ENCODE measurements at places on chromosomes 4 and X.

- no peaks in the 10 kb centered on the region for H3K4me1 ChIP-seq
- no peak for DNase-seq
- H3K36me3 ChIP-seq, result no peaks in the 10 kb centered on the region
- H3K27me3 ChIP-seq, result no peaks in the 10 kb centered on the region
- no peak overlapping the region for H3K4me3 ChIP-seq
- H3K27ac ChIP-seq, result no peak overlapping the region
Measured at GRCh38 chr4:138616775-138617174, 374.6 kb upstream of the SLC7A11 start.

- H3K27me3 ChIP-seq, result no peaks in the 10 kb centered on the region
- no peak for DNase-seq
- no peak overlapping the region for H3K27ac ChIP-seq
Measured at GRCh38 chr4:87632469-87632868, 17.6 kb upstream of the DMP1 start.

DNA sequence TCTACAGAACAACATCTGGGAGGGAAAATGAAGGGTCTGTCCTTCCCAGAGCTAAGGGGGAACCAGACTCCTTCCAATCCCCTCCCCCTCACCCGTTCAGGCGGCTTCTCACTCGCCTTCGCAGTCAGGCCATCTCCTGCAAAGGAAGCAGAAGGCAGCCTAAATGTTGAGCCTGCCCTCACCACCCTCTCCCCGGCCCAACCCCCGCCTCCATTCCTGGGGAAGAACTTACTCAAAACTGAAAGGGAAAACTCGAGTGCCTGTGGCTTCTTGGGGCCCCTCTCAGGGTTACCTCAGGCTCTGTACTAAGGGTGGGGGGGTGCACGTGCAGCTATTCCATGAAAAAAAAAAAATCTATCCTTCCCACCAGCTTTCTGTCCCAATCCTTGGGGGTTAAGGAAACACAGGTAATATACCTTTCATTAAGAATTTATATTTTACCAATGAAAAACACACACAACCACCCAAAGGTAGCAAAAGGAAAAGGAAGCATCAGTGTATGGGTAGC, 2.4 kb downstream of the ZMYM3 start:
- peaks cover 22% of the 10 kb centered on the region for H3K4me1 ChIP-seq

DNA sequence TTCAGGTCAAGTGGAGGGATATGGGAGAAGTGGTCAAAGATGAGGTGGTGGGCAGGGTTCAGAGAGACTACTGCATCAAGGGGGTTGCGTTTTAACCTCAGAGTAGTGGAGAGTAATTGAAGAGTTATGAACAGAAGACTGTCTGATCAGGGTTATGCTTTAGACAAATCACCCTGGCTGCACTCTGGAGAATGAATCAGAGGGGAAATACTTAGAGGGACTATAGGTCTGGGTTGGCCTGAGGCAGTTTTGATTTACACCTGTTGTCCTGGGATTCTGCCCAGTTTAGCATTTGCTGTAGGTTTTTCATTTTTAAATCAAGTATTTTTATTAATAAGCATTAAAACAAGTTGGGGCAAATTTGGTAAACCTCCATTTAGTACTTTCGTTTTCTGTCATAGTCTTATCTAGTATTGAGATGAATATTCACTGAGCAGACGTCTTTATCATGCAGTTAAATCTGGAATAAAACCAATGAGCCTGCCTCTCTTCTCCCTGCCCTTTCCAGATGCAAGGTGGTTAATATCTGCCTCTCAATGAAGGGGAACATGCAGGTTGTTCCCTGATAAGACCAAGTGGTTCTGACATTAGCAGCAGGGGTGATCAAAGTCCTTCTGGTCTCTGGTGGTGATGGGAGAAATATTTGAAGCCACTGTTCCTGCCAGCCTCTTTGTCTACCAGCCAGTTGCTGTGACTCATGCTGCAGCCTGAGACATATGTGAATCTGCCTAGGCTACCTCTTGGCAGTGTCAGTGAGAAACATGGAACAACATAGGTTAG, 116.0 kb upstream of the RPS6KA3 start:
- H3K36me3 ChIP-seq, result no peaks in the 10 kb centered on the region
- no peak for DNase-seq
- no peak overlapping the region for H3K27ac ChIP-seq
- H3K4me3 ChIP-seq, result no peak overlapping the region
- no peaks in the 10 kb centered on the region for H3K27me3 ChIP-seq

DNA sequence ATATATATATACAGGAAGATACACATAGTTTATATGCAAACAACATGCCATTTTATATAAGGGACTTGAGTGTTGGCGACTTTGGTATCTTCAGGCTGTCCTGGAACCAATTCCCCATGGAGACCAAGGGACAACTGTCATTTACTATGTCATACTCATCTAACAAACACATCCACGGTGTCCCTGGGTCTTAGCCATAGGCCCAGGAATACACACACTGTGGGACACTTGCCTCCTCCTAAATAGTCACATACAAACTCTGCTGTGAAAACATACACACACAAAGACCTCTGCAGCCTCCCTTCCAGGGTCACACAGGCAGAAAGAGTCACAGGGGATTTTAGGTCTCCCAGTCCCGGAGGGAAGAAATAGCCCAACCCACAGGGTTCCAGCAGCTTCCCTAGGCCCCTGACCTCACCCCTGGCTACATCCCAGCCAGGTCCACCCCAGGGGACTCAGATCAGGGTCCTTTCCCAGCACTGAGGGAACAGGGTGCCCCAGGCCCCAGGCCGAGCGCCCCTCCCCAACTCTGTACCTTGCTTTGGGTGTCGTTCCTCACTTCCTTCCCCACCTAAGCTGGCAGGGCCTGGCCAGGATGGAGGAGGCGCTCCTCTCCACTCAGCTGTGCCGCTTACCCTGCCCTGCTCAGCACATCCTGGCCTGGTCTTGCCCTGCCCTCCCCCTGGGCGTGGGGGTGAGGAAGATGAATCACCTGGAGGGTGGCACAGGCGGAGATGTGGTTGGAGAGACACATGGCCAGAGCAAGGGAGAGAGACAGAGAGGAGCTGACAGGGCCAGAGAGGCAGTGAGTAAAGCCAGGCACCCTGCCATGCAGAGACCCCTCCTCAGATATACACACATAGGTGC, 21.8 kb downstream of the FGD1 start:
- DNase-seq, result no peak
- H3K36me3 ChIP-seq, result no peaks in the 10 kb centered on the region
- H3K4me1 ChIP-seq, result peaks cover 1% of the 10 kb centered on the region
- H3K27me3 ChIP-seq, result no peaks in the 10 kb centered on the region

- H3K36me3 ChIP-seq, result no peaks in the 10 kb centered on the region
- H3K4me1 ChIP-seq, result no peaks in the 10 kb centered on the region
- no peak overlapping the region for H3K27ac ChIP-seq
- H3K27me3 ChIP-seq, result no peaks in the 10 kb centered on the region
- no peak for DNase-seq
Measured at GRCh38 chrX:69032601-69033000, 132.7 kb downstream of the PJA1 start.
